Right atrium auricular region (tissue), 2 donors: ENCODE measurements at places on chromosomes 12 and 14. TPM values are rescaled to one million over a fixed set of nuclear protein-coding genes. Genes with fewer than 3 reads are reported as not detected.

Gene DHRS2
- total RNA-seq: not detected

Gene ESPL1
- total RNA-seq: 0.59 TPM

Gene NUDT4
- 158 TPM for total RNA-seq

Gene HOTAIR
- total RNA-seq: not detected

Gene CDH24
- 1.4 TPM for total RNA-seq

Gene SEL1L
- 36.6 TPM for total RNA-seq

- H3K27me3 ChIP-seq: no peaks in the 10 kb centered on the region
- H3K27ac ChIP-seq: no peak overlapping the region
- H3K36me3 ChIP-seq: no peaks in the 10 kb centered on the region
- H3K4me1 ChIP-seq: no peaks in the 10 kb centered on the region
These were observed 31.3 kb upstream of the CHFR start for GRCh38 chr12:132918680-132919079.

- no peak for DNase-seq
- H3K27ac ChIP-seq: no peak overlapping the region
- H3K4me3 ChIP-seq: no peak overlapping the region
- no peaks in the 10 kb centered on the region for H3K36me3 ChIP-seq
These were observed 269.4 kb upstream of the ALG10 start for GRCh38 chr12:33752854-33753253.

DNA sequence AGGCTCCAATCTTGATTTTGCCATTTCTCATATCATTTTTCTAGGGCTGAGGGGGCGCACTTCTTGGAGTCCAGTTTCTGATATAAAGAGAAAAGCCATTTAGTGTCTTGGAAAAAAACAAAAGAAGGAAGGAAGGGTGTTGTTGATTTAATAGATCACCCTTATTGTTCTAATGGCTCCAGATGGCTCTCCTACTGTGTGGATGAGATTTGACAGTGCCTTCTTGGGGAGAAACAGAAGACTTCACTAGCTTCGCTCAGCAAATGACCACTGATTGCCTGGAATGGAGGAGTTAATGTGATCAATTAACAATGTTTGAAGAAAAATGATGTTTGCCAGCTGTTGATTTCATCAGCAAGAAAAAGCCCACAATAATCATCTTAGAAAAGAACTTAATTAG is 216.2 kb downstream of the APAF1 start:
- H3K27me3 ChIP-seq: no peaks in the 10 kb centered on the region
- H3K27ac ChIP-seq: no peak overlapping the region
- no peaks in the 10 kb centered on the region for H3K4me1 ChIP-seq
- DNase-seq: no peak

DNA sequence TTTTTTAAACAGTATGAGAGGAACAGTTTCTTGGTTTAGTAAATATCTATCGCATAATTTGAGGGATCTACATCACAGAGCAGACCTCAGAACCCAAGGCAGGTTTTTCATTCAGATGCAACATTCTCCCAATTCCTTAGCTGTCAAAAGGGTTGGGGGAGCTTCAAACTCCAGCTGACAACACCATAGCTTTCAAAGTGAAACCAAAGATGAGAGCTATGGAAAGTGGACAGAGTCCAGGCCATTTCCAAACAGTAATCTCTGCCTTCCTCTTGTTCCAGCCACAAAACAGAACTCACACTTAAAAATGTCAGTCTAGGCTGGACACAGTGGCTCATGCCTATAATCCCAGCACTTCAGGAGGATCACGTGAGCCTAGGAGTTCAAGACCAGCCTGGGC is 87.8 kb downstream of the SPRING1 start:
- H3K36me3 ChIP-seq: no peaks in the 10 kb centered on the region
- no peaks in the 10 kb centered on the region for H3K4me1 ChIP-seq
- H3K27me3 ChIP-seq: no peaks in the 10 kb centered on the region
- H3K27ac ChIP-seq: no peak overlapping the region

GRCh38 chr12:52058631-52059361 is 7.6 kb downstream of the NR4A1 start:
- peaks cover 60% of the 10 kb centered on the region for H3K36me3 ChIP-seq
- no peak for DNase-seq
- H3K27ac ChIP-seq: no peak overlapping the region
- H3K27me3 ChIP-seq: no peaks in the 10 kb centered on the region

DNA sequence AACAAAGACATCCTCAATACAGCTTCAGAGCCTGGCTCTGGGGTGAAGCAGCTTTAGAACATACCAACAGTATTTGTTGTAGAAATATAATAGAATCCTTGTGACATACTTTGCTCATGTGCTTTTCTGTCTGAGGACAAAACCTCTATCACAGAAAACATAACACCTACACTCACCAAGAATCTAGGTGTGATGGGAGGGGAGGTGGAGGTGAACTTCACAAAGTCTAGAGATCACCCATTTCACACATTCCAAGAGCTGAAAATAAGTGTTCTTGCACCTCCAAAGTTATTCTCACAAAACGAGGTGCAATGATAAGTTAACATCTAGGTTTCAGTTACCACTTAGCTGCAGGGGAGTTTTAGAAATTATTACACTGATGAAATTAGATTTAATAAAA is 32.7 kb upstream of the BTG1 start:
- no peak overlapping the region for H3K4me3 ChIP-seq
- no peaks in the 10 kb centered on the region for H3K4me1 ChIP-seq
- DNase-seq: no peak
- no peak overlapping the region for H3K27ac ChIP-seq

DNA sequence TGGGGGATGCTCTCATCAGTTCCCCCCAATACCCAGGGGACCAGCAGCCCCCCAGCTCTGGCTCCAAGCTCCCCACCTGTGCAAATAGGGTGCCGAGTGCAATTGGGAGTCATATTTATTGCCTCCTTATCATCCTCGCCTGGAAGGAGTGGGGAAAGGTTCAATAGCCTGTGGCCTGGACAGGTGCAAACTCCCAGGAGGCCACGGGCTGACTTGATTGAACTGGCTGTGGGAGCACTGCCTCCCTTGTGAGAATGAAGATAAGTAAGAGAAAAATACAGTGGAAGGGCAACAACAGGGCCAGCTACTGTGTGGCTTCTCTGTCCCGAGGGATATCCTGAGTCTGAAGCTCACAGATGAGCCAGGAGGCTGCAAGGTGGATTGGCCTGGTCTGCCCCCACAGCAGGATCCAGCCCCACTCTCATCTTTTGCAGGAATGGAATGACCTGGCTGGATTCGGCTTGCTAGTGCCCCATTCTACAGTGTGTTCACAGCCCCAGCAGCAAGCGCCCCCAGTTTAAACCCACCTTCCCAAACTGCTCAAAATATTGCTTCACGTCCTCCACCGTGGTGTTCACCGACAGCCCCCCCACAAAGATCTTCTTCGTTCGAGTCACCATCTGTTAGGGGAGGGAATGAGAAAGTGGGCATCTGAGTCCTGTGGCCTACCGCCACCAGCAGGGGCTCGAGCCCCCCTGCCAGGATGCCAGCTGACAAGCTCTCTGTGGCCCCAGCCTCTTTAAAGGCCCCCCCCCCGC is 6.3 kb downstream of the MSI1 start:
- DNase-seq: no peak
- peaks cover 16% of the 10 kb centered on the region for H3K4me1 ChIP-seq
- no peaks in the 10 kb centered on the region for H3K36me3 ChIP-seq

GRCh38 chr14:76820700-76821099 is 5.5 kb upstream of the LRRC74A start:
- no peaks in the 10 kb centered on the region for H3K36me3 ChIP-seq
- no peak overlapping the region for H3K4me3 ChIP-seq
- H3K27me3 ChIP-seq: no peaks in the 10 kb centered on the region

DNA sequence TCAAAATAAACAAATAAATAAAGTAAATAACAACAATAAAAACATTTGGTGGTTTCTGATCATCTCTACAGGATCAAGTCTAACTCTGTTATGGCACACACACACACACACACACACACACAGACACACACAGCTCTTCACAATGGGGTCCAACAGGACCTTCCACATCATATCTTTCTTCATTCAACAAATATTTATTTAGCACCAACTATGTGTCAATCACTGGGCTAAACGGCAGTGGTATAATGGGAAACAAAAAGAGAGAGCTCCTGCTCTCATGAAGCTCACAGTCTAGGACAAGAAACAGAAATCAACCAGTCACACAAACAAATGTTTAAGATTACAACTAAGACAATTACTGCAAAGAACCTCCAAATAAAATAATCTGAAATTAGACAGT is 9.3 kb downstream of the PPP1R13B start:
- H3K4me3 ChIP-seq: no peak overlapping the region
- H3K36me3 ChIP-seq: no peaks in the 10 kb centered on the region
- no peak overlapping the region for H3K27ac ChIP-seq
- H3K27me3 ChIP-seq: no peaks in the 10 kb centered on the region

DNA sequence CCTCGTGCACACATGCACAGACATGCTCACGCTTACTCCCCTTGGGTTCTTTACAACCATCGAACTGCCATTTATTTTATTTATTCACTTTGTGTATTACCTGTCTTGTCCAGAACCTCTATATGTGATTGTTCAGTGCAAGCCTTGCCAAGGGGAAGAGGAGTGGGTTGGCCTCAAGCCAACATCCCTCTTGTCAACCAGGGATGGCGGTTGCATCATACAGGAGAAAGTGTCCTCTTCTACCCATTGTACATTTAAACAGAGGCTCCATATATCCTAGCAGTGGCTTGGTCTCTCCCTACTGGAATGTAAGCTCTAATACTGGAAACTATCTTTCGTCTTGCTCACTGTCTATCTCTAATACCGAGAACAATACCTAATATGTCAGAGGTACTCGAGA is 108.4 kb downstream of the C12orf42 start:
- H3K27ac ChIP-seq: no peak overlapping the region
- DNase-seq: no peak
- H3K4me3 ChIP-seq: no peak overlapping the region
- H3K36me3 ChIP-seq: no peaks in the 10 kb centered on the region

- no peaks in the 10 kb centered on the region for H3K36me3 ChIP-seq
- no peak for DNase-seq
- H3K4me3 ChIP-seq: no peak overlapping the region
- H3K4me1 ChIP-seq: no peaks in the 10 kb centered on the region
These were observed 54.2 kb downstream of the PTPRQ start for GRCh38 chr12:80498059-80498728.

- DNase-seq: no peak
- H3K4me1 ChIP-seq: no peaks in the 10 kb centered on the region
These were observed 22.4 kb downstream of the FAM177A1 start for GRCh38 chr14:35068238-35069012.

GRCh38 chr12:117000316-117000715 is 89.6 kb downstream of the FBXW8 start:
- H3K36me3 ChIP-seq: peaks cover 3% of the 10 kb centered on the region
- H3K4me3 ChIP-seq: no peak overlapping the region
- H3K27me3 ChIP-seq: no peaks in the 10 kb centered on the region
- DNase-seq: no peak

DNA sequence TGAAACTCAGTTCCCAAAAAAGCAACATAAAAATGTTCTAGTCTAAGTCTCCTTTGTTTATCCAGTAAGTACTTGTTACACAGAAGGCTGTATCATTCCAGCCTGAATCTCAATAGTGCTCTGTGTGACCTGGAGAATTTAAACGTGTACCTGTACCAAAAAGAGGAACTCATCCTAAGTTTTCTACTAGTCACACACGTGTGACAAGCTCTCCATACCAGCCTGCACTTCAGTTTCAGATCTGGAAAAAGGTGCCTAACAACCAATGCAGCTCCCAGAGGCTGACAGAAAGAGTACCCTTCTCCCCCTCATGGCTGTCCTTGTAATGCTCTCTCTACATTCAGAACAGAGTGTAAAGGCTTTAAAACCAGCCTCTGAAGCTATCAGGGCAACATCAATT is 27.4 kb downstream of the PPM1H start:
- no peak overlapping the region for H3K4me3 ChIP-seq
- no peak for DNase-seq
- no peaks in the 10 kb centered on the region for H3K4me1 ChIP-seq
- H3K27ac ChIP-seq: no peak overlapping the region
- H3K27me3 ChIP-seq: no peaks in the 10 kb centered on the region

- no peaks in the 10 kb centered on the region for H3K4me1 ChIP-seq
- H3K27ac ChIP-seq: no peak overlapping the region
- no peaks in the 10 kb centered on the region for H3K27me3 ChIP-seq
- DNase-seq: no peak
- no peak overlapping the region for H3K4me3 ChIP-seq
These were observed 60.7 kb downstream of the ZFC3H1 start for GRCh38 chr12:71602761-71603577.

DNA sequence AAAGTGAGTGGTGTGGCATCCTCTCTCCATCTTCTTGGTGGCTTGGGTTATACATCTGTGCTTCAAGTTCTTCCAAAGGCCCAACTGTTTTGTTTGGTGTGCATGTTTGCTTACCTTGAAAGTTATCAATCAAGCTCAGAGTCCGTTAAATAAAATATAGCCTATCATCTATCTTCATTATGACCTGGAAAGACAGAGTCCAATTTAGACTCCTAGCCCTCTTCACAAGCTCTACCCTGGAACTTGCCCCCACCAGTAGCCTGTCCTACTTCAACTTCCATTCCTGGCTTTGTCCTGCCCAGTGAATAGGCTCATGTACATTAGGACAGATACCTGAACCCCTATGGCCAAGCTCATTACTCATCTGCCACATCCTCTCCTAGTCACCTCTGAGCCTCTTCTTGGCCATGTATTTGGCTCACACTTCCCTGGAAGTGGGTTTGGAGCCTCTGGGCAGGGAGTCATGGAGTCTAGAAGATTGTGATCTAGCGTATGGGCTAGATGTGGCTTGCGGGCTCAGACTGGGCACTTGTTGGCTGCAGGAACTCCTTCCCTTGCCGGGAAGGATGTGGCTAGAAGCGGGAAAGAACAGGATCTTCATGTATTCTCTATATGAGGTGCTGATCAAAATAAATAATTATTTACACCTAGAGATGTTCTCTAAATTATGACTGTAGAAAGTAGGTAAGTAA is 6.4 kb upstream of the SSTR1 start:
- no peak overlapping the region for H3K27ac ChIP-seq
- H3K4me3 ChIP-seq: no peak overlapping the region
- no peaks in the 10 kb centered on the region for H3K27me3 ChIP-seq
- no peaks in the 10 kb centered on the region for H3K36me3 ChIP-seq

DNA sequence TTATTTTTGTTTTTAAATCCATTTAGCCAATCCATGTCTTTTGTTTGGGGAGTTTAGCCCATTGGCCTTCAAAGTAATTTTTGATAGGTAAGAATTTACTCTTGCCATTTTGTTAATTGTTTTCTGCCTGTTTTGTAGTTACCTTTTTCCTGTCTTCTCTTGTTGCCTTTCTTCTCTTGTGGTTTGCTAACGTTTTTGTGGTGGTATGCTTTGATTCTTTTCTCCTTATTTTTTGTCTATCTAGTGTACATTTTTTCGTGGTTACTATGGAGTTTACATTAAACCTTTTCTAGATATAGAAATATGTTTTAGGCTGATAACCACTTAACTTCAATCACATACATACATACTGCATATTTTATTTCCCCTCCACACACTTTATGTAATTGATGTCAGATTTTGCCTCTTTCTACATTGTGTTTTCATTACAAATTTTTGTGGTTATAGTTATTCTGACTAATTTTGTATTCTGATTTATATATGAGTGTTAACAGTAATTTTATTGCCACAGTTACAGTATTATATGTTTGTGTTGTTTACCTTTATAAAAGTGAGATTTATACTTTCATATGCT is 19.2 kb upstream of the PPP1R12A start:
- H3K4me3 ChIP-seq: no peak overlapping the region
- H3K4me1 ChIP-seq: no peaks in the 10 kb centered on the region
- no peaks in the 10 kb centered on the region for H3K36me3 ChIP-seq
- no peaks in the 10 kb centered on the region for H3K27me3 ChIP-seq
- no peak overlapping the region for H3K27ac ChIP-seq
